ENCODE measurements at places on chromosomes 1 and 21.

DNA sequence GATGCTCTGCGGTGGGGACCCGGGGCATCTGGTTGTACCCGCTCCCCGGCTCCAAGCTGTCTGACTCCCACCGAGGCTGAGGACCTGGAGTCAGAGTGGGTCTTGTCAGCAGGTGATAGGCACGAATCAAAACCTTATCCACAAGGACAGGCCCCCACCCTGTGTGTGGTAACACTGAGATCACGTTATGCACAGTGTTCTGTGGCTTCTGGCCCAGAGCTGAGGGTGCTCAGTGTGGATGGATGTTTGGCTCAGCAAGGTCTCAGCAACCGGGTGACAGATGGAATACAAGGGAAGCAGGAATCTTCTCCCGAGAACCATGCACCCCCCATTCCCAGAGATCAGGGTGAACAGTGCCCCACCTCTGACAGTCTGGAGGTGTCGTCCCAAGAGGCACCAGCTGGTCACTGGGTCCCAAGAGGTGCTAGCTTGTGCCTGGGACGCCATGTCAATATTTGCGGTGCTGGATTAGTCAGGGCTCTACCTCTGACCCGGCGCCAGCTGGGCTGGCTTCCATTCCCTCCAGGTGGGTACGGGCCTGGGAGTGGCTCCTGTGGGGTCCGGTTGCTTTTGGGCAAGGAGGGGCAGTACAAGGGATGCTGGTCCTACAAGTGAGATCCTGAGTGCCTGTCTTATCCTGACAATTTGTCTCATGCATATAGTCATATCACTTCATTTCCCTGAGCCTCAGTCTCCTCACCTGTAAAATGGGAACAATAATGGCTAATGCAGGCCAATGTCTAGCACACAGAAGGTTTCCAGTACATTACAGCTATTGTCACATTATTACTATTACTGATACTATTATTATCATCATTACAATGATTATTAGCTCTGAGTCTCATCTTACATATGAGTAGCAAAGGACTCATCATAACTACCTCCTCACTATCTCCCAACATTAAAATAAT is 957 bp downstream of the CAPN9 start:
- no peak for DNase-seq
- peaks cover 39% of the 10 kb centered on the region for H3K4me1 ChIP-seq
- no peak overlapping the region for H3K4me3 ChIP-seq
- H3K36me3 ChIP-seq, result no peaks in the 10 kb centered on the region

- peaks cover 23% of the 10 kb centered on the region for H3K4me1 ChIP-seq
- no peak for DNase-seq
- no peaks in the 10 kb centered on the region for H3K27me3 ChIP-seq
- no peaks in the 10 kb centered on the region for H3K36me3 ChIP-seq
- H3K27ac ChIP-seq, result no peak overlapping the region
Measured at GRCh38 chr1:56060906-56061305, 518.5 kb downstream of the PLPP3 start.

- peaks cover 42% of the 10 kb centered on the region for H3K4me1 ChIP-seq
- H3K27me3 ChIP-seq, result no peaks in the 10 kb centered on the region
Measured at GRCh38 chr1:201023920-201024624, 558 bp upstream of the KIF21B start.

DNA sequence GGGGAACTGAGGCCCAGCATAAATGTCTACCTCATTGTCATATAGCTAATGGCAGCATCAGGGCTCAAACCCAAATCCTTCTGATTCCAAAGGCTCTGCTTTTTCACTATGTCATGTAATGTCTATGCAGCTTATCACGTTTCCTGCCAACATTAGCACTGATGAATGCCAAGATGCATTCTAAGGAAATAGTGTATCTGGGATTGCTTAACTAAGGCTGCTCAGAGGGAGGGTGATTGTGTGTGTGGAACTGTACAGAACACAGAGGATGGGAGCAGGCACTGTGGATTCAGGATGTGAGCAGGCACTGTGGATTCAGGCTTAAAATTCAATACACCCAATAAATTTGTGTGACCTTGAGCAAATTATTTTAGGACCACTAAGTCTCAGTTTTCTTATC is 456.4 kb upstream of the DEPDC1 start:
- no peak overlapping the region for H3K4me3 ChIP-seq
- H3K36me3 ChIP-seq, result no peaks in the 10 kb centered on the region
- no peaks in the 10 kb centered on the region for H3K4me1 ChIP-seq
- H3K27ac ChIP-seq, result no peak overlapping the region
- no peak for DNase-seq

GRCh38 chr1:212514782-212515181 is 82.1 kb downstream of the NENF start:
- peaks cover 2% of the 10 kb centered on the region for H3K27me3 ChIP-seq
- DNase-seq, result no peak
- no peaks in the 10 kb centered on the region for H3K36me3 ChIP-seq
- peaks cover 28% of the 10 kb centered on the region for H3K4me1 ChIP-seq
- no peak overlapping the region for H3K4me3 ChIP-seq

DNA sequence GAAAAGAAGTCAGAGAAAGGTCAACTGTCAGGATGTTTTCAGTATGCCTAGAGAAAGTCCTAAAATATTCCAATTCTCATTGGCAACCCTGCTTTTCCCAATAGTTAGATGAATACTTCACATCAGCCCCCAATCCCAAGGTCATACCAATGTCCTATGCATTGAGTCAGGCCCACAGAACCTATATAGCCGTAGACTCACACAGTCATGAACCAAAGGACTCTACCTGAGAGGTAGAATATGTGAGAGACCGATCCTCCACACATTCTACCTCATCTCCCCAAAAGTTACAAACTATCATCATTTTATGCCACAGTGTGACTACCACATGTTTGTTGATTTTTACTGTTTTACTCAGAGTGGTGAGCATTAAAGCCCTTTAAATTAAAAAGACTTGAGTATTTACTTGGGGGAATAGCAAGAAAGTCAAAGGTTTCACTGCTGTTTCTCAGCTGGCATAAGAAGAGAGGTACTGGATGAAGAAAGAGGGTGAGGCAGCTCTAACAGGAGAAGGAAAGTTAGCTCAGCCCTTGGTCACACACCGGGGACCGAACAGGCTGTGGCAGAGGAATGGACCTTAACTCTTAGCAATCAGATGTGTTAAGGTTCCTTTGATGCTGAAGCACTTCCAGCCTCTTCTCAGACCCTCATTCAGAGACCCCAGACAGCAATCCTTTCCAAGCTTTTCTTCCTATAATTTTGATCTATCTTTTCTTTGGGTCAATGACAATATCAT is 937 bp downstream of the CD48 start:
- DNase-seq, result no peak
- no peaks in the 10 kb centered on the region for H3K4me1 ChIP-seq
- peaks cover 14% of the 10 kb centered on the region for H3K27me3 ChIP-seq
- no peak overlapping the region for H3K4me3 ChIP-seq

GRCh38 chr21:41431788-41432548 is 5.9 kb downstream of the MX1 start:
- peaks cover 9% of the 10 kb centered on the region for H3K36me3 ChIP-seq
- no peaks in the 10 kb centered on the region for H3K4me1 ChIP-seq
- H3K27me3 ChIP-seq, result peaks cover 2% of the 10 kb centered on the region

- H3K27me3 ChIP-seq, result no peaks in the 10 kb centered on the region
- peaks cover 8% of the 10 kb centered on the region for H3K36me3 ChIP-seq
- peak overlapping the region; percentile 91 for H3K27ac ChIP-seq
Measured at GRCh38 chr1:44328671-44329416, 26.2 kb downstream of the ERI3 start.

GRCh38 chr21:38413958-38414548 is 84.2 kb downstream of the ERG start:
- H3K36me3 ChIP-seq, result peaks cover 15% of the 10 kb centered on the region
- no peak overlapping the region for H3K4me3 ChIP-seq
- peak overlapping the region; percentile 46 for H3K27ac ChIP-seq
- peaks cover 49% of the 10 kb centered on the region for H3K4me1 ChIP-seq
- DNase-seq, result no peak

GRCh38 chr1:102897557-102897956 is 210.8 kb downstream of the COL11A1 start:
- peaks cover 37% of the 10 kb centered on the region for H3K4me1 ChIP-seq
- peaks cover 33% of the 10 kb centered on the region for H3K36me3 ChIP-seq
- H3K27ac ChIP-seq, result peak overlapping the region; percentile 85

DNA sequence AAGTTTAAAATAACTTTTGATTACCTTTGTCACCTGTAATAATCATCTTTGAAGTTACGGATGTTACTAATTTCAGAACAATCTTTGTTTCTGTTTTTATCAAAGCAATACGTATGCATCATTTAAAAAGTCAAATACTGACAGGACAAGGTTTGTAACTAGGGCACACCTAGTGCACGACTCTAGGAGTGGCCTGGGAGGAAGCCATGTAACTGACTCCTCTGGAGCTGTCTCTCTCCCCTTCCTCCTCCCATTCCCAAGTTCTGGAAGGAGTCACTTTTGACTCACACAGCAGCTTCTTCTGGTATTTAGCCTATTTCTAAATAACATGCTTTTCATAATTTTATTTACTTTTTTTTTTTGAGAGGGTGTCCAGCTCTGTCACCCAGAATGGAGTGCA is 11.8 kb upstream of the RAP1GAP start:
- H3K27me3 ChIP-seq, result no peaks in the 10 kb centered on the region
- no peak overlapping the region for H3K4me3 ChIP-seq
- no peaks in the 10 kb centered on the region for H3K4me1 ChIP-seq
- H3K36me3 ChIP-seq, result peaks cover 46% of the 10 kb centered on the region

DNA sequence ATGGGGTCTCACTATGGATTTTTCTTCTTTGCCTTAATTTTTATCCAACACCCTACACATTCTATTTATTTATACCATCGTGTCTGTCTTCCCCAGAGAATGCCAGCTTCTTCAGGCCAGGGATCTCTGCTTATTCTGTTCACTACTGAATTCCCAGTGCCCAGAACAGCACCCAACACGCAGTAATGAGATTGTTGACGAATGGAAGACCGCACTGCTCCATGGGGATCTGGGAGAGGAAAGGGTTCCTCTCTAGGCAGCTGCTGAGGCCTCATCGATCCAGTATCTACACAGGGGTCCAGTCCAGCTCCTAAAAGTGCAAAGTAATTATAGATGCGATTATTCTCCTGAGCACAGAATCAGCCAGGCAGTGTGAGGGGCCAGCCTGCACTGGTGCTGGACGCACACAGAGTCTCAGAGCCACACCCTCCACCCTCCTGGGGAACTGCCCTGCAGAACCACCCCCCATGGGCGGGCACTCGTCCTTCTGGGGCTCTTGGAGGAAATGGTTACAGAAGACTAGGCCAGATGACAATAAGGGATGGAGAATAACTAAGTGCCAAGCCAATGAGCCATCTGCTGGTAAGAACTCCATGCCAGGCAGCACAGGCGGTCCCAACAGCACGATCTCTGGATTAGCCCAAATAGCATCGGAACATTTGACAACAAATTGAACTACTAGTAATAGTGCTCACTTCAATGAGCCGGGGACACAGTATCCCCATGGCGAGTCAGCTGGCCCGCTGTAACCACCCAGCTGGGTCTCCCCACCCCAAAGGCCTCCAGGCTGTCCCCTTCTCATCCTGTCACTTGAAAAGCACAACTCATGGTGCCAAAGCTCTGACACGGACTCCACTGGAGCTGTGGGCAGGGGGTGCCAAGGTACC is 1.7 kb upstream of the PDE9A start:
- H3K4me1 ChIP-seq, result peaks cover 16% of the 10 kb centered on the region
- peak; percentile 75 for DNase-seq
- peaks cover 35% of the 10 kb centered on the region for H3K27me3 ChIP-seq

DNA sequence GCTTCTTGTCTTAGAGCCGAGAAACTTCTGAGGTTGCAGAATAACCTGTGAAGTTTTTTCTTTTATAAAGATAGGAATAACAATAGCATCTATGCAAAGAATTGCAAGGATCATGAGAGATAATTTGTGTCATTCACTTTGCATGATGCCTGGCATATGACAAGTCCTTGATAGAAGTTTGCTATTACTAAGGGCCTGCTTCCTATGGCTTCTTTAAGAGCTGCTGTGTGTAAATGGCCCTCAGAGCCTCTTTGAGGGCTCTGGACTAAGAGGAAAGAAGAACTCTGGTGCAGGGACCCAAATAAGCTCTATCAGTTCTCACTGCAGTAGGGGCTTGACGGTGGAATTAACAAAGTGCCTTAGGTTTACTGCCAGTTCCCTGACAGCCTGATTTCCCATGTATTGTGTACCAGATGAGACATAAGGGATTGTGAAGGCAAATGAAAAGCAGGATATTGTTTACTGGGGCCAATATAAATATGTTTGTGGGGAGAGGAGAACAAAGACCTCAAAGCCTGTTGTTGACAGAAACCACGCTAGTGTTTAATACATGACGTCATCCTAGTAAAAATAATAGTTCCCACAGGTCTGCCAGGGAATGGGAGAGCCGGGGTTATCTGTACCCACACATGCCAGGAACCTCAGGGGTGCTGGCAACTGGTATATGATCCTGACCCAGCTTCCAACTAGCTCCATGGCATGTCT is 131.2 kb upstream of the UBE2U start:
- H3K27me3 ChIP-seq, result no peaks in the 10 kb centered on the region
- H3K27ac ChIP-seq, result peak overlapping the region; percentile 61
- H3K4me3 ChIP-seq, result no peak overlapping the region
- peaks cover 57% of the 10 kb centered on the region for H3K4me1 ChIP-seq
- DNase-seq, result no peak
- H3K36me3 ChIP-seq, result peaks cover 13% of the 10 kb centered on the region

DNA sequence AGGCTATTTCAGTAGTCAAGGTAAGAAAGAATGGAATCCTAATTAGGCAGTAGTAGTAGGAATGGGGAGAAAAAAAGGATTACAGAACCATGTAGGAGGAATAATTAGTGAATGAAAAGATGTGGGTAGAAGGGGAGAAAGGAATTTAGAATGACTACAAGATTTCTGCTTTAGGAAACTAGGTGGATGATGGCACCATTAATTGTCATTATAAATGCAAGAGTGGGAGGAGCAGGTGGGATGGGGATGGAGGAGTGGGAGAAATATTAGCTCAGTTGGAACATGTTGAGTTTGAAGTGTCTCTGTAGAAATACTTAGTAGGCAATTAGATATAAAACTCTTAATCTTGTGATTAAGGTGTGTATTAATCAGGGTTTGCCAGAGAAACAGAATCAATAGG is 50.0 kb upstream of the C21orf91 start:
- peaks cover 3% of the 10 kb centered on the region for H3K4me1 ChIP-seq
- no peak overlapping the region for H3K4me3 ChIP-seq
- H3K36me3 ChIP-seq, result no peaks in the 10 kb centered on the region
- no peak overlapping the region for H3K27ac ChIP-seq
- H3K27me3 ChIP-seq, result peaks cover 6% of the 10 kb centered on the region

GRCh38 chr1:35518183-35518582 is 39.0 kb downstream of the KIAA0319L start:
- no peaks in the 10 kb centered on the region for H3K27me3 ChIP-seq
- no peak overlapping the region for H3K27ac ChIP-seq
- peaks cover 16% of the 10 kb centered on the region for H3K36me3 ChIP-seq
- no peak overlapping the region for H3K4me3 ChIP-seq
- no peak for DNase-seq

DNA sequence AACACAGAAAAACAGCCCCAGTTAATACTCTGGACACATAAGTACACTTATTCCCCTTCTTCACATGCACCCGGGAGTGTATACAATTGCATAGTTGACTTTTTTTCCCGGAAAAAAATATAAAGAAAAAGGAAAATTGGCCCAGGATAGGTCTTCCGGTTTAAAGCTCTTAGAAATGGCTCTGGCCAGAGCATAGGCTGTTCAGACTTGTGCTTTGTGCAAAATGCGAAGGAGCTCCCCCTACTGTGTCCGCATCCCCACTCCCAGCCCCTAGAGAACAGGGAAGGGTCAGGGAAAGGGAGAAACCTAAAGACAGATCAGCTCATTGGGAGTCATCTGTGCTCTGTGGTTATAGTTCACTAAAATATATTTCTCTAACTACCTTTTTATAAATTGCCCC is 5.5 kb upstream of the MTMR11 start:
- H3K27ac ChIP-seq, result no peak overlapping the region
- H3K27me3 ChIP-seq, result no peaks in the 10 kb centered on the region
- H3K36me3 ChIP-seq, result peaks cover 13% of the 10 kb centered on the region
- DNase-seq, result no peak
- peaks cover 32% of the 10 kb centered on the region for H3K4me1 ChIP-seq
- H3K4me3 ChIP-seq, result no peak overlapping the region
